ENCODE measurements at places on chromosomes 12 and 14. TPM values are rescaled to one million over a fixed set of nuclear protein-coding genes. Genes with fewer than 3 reads are reported as not detected.

DNA sequence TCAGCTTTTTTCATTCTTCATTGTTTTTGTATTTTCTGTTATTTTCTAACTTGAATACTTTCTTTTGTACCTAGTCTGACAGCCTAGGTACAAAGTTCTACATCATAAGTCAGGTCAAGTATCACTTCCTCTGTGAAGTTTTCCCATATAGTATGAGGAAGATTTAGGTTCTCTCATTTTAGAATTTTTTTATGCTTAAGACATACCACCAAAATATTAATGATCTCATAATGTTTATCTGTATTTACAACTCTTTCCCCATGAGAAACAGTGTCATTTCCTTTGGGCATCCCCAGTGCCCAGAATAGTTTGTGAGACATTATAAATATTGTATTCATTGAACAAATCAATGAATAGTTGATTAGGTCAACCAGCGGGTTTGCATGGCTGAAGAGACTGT is 3.1 kb upstream of the ATF7IP start:
- DNase-seq = no peak

DNA sequence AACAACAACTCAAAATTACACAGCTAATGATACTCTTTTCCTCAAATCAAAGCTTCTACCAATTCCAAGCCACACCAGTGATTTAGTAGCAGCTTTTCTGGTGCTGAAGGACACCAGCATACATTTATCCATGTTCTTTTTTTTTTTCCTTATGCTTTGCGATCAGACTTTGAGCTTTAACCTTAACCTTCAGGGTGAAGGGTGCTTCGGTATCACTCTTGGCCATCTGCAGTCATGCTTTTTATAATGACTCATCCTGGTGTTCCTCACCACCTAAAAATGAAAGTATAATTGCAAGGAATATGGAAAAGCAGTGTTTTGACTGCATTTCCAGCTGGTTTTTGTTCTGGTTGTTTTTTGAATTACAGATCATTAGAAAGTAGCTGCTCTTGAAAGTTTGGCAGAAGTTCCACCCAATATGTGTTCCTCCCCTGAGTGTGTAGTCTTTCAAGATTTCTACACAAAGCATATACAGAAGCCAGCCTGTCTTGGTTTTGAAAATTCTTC is 1.3 kb upstream of the SLC41A2 start:
- DNase-seq = no peak

DNA sequence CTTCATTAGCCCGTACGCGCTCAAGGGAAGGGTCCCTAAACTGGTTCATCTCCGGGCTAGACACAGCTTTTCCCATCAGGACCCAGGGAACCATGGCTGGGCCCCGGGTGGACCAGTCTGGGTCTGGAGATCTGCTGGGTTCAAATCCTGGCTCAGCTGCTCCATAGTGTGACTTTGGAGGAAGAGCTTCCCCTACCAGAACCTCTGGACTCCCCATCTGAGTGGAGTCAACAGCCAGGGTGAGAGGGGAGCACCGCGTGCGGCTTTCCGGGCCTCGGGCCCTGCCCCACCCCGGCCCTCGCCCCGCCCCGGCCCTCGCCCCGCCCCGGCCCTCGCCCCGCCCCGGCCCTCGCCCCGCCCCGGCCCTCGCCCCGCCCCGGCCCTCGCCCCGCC is 41.2 kb downstream of the BEGAIN start:
- peak; percentile 12 for DNase-seq

- DNase-seq = peak; percentile 12
Observed at GRCh38 chr12:47312808-47313426, 233.2 kb upstream of the AMIGO2 start.

- DNase-seq = no peak
Observed at GRCh38 chr12:66637699-66638301, 41.1 kb downstream of the GRIP1 start.

DNA sequence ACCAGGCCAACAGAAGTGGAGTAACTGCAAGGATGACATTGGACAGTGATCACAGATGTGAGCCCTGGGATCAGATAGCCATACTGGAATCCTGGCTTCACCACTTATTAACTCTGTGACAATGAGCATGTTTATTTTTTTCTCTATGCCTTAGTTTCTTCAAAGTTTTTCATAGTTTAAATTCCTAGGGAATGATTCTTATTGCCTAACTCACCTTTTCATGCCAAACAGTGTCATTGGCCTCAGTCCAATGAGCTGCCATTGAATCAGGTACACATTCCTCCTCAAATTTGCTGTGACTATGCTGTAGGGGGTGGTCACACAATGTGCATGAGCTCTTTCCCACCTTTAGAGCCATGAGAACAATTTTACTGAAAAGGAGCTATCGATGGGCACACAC is 342.3 kb downstream of the SYT1 start:
- DNase-seq = peak; percentile 82

GRCh38 chr14:67650151-67650550 is 24.3 kb downstream of the VTI1B start:
- no peak for DNase-seq

DNA sequence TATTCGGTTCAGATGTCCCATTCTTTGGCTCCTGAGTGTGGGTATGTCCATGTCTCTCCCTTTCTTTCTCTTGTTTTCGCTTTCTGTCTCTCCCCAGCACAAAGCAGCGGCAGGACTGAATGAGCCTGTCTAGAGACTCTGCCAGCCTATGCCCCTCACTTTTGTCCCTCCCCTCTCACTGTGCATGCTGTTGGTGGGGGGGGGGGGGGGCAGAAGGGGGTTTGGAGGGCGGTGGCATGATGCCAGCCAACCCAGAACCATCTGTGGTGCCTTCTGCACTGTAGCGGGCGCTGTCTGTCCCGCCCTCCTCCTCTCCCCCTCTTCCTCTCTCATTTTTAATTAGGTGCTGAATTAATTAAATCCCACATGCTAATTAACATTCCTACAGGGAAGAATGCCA is 17.7 kb downstream of the NGDN start:
- DNase-seq = no peak

- DNase-seq = no peak
Observed at GRCh38 chr14:102633906-102634595, 41.6 kb downstream of the RCOR1 start.

- DNase-seq = no peak
Observed at GRCh38 chr14:60188115-60188514, 22.9 kb upstream of the DHRS7 start.

GRCh38 chr12:78386871-78387270 is 477.7 kb upstream of the SYT1 start:
- no peak for DNase-seq

GRCh38 chr14:99119554-99120525 is 152.2 kb downstream of the BCL11B start:
- no peak for DNase-seq

- DNase-seq = no peak
Observed at GRCh38 chr12:17284873-17285272, 678.9 kb upstream of the LMO3 start.

GRCh38 chr14:99757331-99758070 is 35.7 kb upstream of the EML1 start:
- DNase-seq = peak; percentile 79

- DNase-seq = no peak
Observed at GRCh38 chr14:105340821-105341733, 26.5 kb downstream of the PACS2 start.

DNA sequence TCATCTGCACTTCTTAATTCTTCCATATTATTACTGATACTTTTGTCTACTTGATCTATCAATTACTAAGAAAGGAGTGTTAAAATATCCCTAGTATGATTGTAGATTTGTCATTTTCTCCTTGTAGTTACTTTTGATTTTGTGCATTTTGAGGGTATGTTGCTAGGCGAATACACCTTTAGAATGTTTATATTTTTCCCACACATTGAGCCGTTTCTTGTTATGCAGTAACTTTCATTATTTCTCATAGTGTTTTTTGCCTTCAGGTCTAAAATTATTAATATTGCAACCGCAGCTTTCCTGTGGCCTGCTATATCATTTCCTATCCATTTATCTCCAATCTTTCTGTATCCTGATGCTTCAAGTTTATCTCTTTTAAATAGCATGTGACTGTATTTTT is 44.6 kb upstream of the C12orf42 start:
- no peak for DNase-seq

DNA sequence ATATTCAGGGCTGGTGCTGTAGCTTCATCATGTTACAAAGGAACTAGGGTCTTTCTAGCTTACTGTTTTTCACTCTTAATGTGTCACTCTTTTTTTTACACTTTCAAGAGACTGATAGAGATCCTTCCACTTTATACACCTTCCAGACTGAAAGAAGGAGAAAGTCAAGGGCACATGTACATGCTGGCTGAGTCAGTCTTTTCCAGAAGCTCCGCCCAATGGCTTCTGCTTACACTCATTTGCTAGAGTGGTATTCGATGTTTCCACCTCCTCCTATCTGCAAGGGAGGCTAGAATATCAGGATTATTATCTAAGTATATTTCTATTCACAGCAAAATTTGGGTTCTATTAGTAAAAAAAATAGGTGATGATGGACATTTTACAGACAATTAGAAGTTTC is 325.8 kb upstream of the OR4E1 start:
- DNase-seq = no peak

- no peak for DNase-seq
Observed at GRCh38 chr14:69685716-69686115, 74.3 kb downstream of the SUSD6 start.

DNA sequence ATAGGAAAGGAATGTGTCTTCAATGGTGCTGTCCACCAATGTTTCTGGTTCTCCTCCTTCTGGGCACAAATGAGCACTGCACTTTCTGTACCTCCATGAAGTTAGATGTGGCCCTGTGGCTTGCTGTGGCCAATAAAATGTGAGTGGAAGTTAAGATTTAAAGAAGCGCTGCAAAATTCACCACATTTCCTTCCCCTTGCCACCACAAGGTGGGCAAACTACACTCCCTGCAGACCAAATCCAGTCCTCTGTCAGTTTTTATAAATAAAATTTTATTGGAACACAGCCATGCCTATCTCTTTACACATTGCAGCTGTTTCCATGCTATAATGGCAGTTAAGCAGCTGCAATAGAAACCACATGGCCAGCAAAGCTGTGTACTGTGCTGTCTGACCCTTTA is 141.4 kb upstream of the TMPO start:
- DNase-seq = no peak

DNA sequence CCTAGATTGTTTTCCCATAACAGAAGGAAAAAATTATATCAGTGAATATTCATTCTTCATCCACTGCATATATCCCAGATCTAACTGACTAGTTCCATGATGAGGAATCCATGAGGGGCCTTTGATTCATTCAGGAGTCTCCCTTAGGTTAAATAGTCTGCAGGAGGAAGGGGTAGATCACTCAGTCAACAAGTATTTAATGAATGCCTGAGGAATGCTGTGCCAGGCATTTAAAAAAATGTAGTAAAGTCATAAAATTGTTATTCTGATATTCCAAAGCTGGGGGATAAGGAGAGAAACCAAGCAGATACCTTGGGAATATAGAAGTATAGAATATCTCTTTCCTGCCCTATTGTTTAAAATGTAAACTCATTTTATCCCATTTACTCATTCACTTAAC is 216.2 kb upstream of the CAND1 start:
- DNase-seq = no peak

DNA sequence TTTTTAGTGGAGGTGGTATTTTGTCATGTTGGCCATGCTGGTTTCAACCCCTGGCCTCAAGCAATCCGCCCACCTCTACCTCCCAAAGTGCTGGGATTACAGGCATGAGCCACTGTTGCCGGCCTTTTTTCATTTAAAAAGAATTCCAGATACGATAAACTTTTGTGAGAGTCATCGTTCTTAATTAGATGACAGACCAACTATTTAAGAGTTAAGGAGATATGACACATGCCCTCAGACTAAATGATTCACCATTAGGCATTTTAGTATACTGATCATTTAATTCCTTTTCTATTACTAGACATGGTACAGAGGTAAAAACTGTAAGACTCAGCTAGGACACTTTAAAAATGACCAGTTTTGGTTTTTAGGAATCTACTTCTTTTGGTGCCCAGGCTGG is 2.4 kb downstream of the ANKRD13A start:
- DNase-seq = no peak

DNA sequence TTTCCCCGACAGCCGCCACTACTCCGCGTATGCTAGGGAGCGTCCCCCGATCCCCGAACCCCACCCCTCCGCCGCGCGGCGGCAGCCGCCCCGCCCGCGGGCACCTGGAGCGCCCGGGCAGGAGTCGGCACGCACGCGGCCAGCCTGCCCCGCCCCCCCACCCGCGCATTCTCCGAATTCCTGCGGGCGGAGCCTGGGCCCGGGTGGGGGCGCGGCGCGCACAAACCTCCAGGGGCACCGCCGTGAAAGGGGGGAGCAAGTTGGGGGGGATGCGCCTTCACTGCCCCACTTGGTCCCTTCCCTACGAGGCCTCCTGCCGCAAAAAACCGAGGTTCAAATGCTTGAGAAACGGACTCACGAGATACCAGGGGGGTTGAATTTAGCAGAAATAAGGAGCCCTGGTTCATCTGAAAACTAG is 1.7 kb downstream of the AJUBA start:
- DNase-seq = peak; percentile 59

The FRMD6 gene
- 33.9 TPM for total RNA-seq

The MYF5 gene
- not detected for total RNA-seq

The KRT85 gene
- not detected for total RNA-seq

The TC2N gene
- total RNA-seq = not detected

The TMEM52B gene
- total RNA-seq = not detected

The CLEC4C gene
- total RNA-seq = not detected

The EFS gene
- total RNA-seq = not detected

The NAA30 gene
- 15.4 TPM for total RNA-seq

All from Caki2 (cell line).